Stimulated activated CD4-positive, alpha-beta T cell treated with anti-CD3 and anti-CD28 coated beads, Interleukin-1b, Interleukin-23, amount 100 ng/mL, for 1 hour (primary cell): ENCODE measurements at places on chromosomes 3 and 15.

DNA sequence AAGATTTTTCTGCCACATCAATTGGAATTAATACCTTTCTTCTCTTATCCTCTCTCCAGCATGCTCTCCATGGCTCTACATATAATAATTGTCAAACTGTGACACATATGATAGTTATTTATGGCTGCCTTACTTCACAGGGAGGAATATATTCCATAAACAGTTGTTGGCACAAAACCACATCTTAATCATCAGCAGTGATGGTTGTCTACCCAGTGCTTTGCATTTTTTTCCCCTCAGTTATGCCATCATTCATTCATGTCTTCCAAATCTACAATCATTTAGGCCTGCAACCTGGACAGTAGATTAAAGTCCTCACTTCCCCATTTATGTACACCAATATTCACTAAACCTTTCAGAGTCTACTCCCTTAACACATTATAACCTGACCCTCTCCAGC, 107.7 kb downstream of the THRB start:
- DNase-seq: no peak

DNA sequence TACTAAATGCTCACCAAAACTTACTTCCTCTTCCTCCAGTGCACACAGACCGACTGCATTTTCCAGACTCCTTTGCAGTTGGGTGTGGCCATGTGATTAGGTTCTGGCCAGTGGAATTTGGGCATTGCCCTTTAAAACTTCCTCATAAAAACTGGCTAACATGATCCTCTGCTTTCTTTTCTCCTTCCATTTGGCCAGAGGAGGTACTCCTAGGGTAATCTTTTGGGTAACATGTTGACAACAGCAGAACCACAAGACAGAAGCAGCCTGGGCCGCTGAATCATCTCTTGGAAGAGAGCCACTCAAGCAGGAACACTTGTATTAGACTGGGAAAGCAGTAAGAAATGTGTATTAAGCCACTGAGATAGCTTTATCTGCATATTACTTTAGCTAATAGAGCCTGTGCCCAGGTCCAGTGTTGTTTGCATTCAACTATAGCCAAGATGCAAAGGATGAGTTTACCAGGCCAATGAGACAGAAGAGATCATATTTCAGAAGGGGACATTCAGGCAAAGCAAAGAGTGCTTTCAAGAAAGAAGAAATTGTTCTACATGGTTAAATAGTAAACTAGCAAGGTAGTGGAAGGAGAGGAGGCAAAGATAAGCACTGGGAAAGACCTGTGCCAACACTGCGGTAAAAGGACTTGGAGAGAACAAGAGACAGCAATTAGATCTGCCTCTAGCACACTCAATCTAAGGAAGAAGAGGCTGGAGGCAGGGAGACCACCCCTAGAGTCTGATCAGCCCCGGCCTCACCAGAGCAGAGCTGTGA, 79.8 kb downstream of the PLCH1 start:
- no peak for DNase-seq

GRCh38 chr3:72632129-72632528, 216.1 kb downstream of the SHQ1 start:
- DNase-seq: no peak

- DNase-seq: no peak
Observed at GRCh38 chr3:63975723-63976122, 47.6 kb downstream of the PSMD6 start.

- no peak for DNase-seq
Observed at GRCh38 chr3:151437906-151438305, 23.0 kb downstream of the IGSF10 start.

GRCh38 chr3:114758831-114759699, 388.0 kb downstream of the ZBTB20 start:
- DNase-seq: no peak

- no peak for DNase-seq
Observed at GRCh38 chr3:79167651-79168416, 600.0 kb downstream of the ROBO1 start.

GRCh38 chr15:39461536-39462130, 119.2 kb upstream of the THBS1 start:
- DNase-seq: no peak

DNA sequence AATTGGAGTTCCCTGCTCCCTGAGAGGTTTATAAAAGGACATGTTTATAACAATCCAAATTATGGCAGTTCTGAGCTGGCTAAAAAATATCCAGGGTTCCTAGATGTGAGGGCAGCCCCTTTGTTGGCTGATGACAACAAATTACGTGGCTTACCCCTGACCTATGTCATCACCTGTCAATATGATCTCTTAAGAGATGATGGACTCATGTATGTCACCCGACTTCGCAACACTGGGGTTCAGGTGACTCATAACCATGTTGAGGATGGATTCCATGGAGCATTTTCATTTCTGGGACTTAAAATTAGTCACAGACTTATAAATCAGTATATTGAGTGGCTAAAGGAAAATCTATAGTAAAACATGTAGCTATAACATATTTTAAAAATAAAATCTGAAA, 13.9 kb downstream of the AADAC start:
- DNase-seq: no peak

DNA sequence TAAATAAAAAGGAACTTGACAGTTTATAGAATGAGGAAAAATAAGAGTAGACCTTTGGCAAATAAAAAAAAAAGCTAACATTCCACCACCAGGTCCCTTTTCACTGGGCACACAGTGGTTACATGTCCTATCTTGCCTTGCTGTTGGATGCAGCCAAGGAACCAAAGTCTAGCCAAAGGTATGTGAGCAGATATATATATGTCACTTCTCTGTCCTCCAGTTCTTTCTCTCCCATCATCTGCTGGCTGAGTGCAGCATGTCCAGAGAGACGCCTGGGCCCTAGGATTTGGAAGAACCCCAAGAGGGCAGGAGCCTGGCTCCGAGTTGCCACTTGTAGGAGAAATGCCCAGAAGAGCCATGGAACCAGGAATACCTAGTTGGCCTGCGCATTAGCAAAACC, 104.7 kb downstream of the SERPINI1 start:
- no peak for DNase-seq

DNA sequence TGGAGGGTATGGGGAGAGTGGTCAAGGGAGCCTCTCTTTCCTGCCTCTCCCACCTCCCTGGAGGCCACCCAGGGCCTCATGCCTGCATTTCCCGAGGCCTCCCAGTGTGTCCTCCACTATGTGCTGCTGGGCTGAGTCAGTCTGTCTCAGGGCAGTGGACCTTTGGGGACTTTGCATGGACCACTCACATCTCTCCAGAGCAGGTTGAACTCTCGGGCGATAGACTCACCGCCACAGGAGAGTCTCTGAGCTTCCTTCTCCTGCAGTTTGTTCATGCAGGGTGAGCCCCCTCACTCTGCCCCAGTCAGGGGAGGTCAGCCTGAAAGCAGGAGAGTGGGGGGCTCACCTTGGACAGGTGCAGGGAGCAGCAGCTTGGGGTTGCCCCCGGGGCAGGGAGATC, 60.5 kb upstream of the SEC22A start:
- DNase-seq: no peak

- no peak for DNase-seq
Observed at GRCh38 chr3:127803619-127804018, 18.7 kb downstream of the MGLL start.

DNA sequence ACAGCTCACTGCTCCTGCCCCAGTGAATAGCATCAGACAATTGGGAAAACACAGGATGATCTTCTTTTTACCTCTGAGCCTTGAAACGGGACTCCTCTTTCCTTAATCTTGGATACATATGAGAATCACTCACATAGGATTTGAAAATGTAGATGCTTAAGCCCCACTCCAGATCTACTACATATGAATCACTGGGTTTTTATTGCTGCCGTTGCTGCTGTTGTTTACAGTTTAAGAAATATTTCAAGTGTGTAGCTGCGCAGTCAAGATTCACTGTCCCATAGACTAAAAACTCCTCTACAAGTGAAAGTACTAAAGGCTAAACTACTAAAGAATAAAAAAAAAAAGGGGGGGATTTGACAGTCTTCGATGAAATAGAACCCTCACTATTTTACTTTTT, 765.9 kb downstream of the NTRK3 start:
- no peak for DNase-seq

- DNase-seq: no peak
Observed at GRCh38 chr15:84633311-84634227, 20.5 kb downstream of the WDR73 start.

- DNase-seq: no peak
Observed at GRCh38 chr3:29525254-29525881, 244.5 kb downstream of the RBMS3 start.

DNA sequence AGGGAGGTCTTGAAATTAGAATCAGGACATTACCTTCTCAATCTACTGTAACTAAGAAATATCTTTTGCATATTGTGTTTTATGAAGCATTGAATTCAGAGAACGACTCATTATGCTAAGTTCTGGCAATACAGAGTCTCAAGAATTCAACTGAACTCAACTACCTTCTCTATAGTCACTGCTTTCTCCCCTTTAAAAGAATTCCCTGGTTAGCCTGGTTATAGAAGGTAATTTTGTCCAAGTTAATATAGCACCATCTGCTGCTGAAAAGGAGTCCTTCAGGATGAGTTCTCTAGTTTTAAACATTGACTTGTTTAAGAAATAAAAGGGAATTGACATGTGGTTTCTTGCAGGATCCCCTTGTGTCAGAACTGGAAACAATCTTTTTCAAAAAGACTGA, 60.2 kb downstream of the IL16 start:
- DNase-seq: no peak

DNA sequence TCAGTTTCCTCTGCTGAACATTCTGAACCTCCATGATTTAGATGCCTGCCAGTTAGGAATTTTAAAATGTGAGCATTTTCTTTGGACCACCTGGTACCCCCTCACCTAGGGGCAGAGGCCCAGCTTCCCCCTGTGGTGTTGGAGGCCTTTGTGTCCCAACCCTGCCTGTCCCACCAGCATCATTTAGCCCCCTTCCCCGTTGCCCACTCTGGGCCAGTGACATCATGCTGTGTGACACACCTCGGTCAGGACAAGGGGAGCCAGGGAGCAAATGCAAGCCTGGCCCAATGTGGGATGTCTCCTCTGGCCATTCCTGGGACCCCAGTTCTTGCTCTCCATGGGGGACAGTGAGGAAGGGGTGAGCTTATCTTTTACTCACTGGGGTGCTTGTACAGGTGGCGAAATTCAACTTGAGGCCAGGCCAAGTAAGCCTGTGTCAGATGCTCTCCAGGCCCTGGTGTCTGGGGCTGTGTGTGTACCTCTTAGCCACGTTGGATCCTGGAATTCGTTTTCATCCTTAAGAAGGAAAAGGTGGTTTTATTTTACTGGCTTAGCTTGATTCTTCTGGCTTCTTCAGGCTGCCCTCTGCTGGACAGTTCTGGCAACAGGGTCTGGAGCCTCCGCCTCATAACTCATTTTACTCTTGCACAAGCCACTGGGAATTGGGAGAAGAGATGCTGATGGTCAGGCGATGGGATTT, 49.7 kb upstream of the MYZAP start:
- no peak for DNase-seq

GRCh38 chr15:50280271-50280670, 14.7 kb upstream of the HDC start:
- no peak for DNase-seq

DNA sequence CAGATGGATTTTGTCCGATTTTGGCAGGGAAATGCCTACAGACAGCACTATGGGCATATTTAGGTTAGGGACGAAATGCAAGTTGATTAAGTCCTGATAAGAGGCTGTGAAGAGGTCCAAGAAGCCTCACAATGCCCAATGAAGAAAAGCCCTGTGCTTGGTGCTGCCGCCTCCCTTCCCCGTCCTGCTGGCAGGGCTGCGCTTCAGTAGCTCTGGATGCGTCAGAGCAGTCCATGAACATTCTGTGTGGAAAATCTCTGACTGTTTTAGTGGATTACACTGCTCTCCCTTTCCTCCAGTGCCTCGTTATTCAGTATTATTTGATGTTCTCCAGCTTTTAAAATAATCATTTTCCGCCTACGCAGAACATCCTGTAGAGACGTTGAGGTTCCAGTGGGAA, 39.6 kb downstream of the MLH1 start:
- no peak for DNase-seq

DNA sequence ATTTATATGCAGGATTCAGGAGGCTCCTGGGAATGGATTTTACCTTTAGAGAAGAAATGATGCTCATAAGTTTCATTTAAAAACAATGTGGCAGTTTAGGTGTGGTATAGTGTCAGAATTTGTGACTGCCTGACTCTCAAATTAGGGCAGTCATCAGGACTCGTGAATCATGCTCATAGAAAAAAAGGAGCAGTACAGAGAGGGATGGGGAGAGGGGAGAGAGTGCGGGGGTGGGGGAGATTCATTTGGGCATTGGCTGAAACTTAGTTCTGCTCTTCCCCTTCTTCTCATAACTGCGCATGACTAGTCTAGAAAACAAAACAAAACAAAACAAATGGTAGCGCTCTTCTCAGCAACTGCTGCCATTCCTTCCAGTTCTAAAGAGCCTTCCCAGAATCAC, 44.3 kb downstream of the PRTG start:
- no peak for DNase-seq

DNA sequence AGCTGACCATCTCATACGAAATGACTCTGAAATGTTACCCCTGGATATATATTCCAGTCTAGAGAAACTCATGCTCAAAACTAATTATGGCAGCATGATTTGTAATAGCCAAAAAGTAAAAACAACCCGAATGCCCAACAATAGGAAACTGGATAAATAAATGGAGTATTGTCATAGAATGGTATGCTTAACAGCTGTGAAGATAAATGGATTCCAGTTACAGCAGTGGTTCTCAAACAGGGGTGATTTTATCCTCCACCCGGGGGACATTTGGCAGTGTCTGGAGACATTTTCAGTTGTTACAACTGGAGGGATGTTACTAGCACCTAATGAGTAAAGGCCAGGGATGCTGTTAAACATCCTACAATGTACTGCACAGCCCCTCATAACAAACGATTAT, 52.3 kb upstream of the PIAS1 start:
- DNase-seq: no peak

GRCh38 chr15:32671339-32672325, 30.1 kb downstream of the SCG5 start:
- DNase-seq: no peak
